ENCODE measurements at places on chromosomes 12 and 14. TPM values are rescaled to one million over a fixed set of nuclear protein-coding genes. Genes with fewer than 3 reads are reported as not detected.

SALL2 gene
- 16.6 TPM for total RNA-seq

GRCh38 chr14:68944162-68944561 is 34.9 kb downstream of the ACTN1 start:
- DNase-seq, result no peak

- peak; percentile 24 for DNase-seq
These were observed 16.6 kb downstream of the MAP3K12 start for GRCh38 chr12:53482626-53483168.

GRCh38 chr14:81472096-81472800 is 61.4 kb downstream of the SEL1L start:
- DNase-seq, result no peak

DNA sequence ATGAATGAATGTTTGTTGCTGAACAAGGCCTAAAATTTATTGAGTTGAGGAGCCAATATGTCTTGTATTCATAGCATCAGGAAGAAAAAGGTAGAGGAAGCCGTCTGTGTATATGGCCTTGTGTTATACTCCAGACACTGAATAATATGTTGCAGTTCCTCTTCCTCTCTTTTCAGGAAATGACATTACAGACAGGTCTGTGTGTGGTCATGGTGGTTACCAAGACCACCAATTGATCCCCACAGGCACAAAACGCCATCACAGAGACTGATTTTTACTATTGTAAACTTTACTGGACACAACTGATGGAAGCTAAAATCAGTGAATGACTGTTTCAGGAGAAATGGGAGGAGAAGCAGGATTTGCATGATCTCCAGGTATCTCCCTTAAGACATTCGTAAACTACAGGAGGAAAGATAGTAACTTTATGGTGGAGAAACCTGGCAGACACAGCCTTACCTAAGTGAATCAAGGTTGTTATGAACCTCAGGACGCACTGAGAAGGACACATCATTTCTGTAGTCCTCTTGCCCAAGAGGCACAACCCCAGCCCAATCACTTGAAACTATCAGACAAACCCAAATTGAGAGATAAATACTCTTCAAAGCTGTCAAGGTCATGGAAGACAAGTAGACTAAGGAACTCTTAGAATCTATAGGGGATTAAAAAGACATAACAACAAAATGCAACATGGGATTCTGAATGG is 334.1 kb upstream of the RGS6 start:
- DNase-seq, result no peak

- peak; percentile 15 for DNase-seq
These were observed 910 bp upstream of the SRP54 start for GRCh38 chr14:34981743-34982420.

All from uterus (tissue), 4 donors.